ENCODE measurements at places on chromosomes 2 and 18.
A peak's percentile ranks its signal among the peaks of the same experiment; 100 is the strongest.

DNA sequence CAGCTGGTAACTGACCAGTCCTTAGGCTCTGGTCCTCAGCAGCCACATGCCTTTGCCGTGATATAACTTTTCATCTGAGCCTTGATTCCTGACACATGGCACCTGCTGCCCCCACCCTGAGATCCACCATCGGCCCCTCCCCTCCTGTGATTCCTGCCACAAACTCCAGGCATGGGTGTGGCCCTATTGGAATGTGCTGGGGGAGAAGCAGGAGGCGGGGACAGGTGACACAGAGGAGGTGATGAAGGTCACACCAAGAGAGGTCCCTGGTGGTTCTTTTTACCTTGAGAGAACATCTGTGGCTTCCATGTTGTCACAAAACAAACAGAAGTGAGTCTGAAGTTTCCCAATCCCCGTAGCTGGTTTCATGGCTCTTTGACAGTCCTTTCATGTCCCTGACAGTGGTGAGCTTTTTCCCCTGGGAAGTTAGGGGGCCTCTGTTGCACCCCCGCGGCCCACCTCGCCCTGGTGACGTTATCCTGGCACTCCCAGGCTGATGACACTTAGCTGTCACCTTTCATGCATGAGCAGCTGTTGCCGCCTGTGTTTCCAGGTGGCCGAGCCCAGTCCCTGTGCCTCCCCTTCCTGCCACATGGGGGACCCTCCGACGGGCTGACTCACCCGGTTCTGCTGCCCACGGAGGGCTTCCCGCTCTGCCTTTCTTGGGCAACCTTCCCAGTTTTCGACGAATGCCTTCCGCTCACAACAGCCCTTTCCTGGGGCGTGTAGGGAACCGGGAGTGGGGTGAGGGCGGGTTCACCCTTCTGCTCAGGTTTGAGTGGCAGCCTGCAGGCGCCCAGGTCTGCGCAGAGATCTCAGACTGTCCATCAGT, 66.3 kb upstream of the GLI2 start:
- peak; percentile 85 for DNase-seq

GRCh38 chr18:75107931-75108276, 101.0 kb downstream of the PTGR3 start:
- DNase-seq: no peak

DNA sequence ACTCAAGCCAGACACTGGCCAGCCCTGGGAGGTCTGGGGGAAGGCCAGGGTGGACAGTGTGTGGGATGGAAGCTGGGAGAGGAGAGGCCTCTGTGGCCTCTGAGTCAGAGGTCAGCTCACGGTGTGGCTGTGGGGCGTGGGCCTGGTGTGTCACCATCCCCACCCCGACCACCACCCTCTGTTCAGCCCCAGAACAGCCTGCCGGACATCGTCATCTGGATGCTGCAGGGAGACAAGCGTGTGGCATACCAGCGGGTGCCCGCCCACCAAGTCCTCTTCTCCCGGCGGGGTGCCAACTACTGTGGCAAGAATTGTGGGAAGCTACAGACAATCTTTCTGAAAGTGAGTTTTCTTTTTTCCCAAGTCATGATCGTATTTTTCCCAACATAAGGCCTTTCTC, 110.5 kb downstream of the DYSF start:
- no peak for DNase-seq

DNA sequence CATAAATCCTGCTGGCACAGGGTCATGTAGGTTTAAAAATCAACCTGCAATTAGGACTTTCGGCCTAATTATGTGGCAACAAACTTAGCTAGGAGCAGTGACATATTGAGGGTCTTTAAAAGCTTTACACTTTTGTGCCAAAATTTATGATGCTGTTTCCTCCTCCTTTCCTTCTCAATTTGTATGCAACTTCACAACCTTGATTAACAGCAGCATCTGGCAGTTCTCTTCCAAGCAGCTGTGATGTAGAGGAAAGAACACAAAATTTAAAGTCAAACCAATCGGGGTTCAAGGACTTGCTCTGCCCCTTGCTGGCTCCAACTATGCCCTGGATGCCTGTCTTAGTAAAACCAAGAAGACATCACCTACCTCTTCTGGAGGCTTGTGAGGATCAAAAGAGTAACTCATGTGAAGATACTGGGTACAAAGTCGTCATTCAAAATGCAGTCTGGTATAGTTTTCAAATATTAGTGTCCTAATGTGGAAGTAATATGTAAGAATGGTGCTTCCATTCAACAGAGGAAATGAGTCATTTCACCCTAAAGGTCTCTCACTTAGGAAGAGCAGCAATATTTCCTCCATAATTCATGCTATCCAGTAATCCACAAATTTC, 94.7 kb downstream of the ANKRD44 start:
- DNase-seq: peak; percentile 30

DNA sequence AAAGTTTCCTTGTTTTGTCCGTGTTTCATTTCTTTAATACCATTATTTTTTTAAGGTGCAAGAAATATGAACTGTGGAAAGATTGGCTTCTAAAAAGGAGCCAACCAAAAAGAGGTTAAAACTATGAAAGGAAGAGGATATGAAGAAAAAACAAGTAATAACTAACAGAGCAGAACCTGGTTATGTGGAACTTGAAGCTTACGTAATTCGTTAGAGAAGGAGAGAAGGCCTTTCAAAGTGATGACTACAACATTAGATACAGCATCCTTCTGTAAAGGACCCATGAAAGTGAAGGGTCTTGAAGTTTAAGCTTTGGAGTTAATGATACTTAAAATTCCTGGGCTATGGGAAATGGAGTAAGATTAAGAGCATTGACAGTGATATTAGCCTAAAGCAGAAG, 84.5 kb downstream of the ANKRD12 start:
- DNase-seq: no peak

DNA sequence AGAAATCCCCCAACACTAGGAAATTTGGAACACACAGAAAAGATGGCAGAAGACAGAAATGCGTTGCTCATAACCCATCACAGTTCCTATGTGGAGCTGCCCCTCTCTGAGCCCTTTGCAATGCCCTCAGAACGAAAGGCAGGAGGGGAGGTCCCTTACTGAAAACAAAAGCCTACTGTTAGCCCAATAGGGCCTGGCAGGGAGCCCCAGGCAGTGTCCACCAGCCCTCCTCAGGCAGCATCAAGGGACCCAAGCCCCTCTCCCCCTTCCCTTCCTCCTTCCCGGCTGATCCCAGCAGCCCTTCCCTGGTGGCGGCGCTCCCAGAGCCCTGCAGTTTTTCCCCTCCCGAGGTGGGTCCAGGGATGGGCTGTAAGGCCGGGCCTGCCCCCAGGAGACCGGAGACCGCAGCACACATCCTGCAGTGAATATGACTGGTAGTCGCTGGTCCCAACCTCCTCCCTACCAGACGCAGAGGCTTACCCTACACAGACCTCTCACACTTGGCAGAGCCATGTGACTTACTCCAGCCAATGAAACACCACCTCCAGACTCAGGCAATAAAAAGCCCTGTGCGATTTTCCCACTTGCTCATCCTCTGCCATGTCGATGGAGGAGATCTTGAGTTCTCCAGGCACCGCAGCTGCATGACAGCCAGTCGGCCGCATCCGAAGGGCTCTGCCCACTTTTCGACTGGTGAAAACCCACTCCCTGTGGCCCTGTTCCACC, 19.4 kb upstream of the DUSP2 start:
- peak; percentile 25 for DNase-seq

- DNase-seq: peak; percentile 70
These were observed 1064.1 kb upstream of the CNTNAP5 start for GRCh38 chr2:122960759-122961641.

DNA sequence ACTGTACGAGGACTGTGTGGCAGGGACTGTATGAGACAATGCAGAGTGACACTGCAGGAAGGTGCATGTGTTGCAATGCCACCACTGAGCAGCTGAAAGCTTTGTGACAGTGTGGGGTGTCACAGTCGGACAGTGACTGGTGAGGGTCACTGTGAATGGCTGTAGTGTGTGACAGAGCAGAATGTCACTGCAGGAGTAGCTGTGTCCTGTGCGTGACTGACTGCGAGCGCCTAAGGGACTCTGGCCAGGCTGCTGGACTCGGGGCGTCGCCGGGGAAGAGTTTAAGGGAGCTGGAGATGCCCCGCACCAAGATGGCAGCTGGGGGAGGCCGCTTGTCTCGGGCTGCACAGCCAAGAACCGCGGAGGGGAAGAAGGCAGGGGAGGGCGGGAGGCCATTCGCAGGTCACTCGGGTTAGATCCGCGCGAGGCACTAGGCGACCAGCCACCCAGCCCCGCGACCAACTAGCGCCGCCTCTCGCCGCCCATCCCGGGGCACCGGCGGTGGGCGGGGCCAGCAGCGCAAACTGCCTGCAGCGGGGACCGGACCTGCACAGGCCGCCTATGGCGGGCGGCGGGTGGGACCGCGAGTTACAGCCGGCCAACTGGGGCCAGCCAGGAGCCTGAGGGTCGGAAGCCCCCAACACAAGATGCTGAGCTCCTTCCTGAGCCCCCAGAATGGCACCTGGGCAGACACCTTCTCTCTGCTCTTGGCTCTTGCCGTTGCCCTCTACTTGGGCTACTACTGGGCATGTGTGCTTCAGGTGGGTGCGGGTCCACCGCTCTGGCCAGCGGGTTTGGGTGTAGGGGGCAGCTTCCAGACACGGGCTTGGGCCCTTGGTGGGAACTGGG, at the start of gene ABHD1:
Gene ABHD1 (plus strand): TSS at position 514 of the 849 bp plus-strand sequence. CDS start 134 bp downstream, at position 648.
- peak; percentile 7 for DNase-seq

DNA sequence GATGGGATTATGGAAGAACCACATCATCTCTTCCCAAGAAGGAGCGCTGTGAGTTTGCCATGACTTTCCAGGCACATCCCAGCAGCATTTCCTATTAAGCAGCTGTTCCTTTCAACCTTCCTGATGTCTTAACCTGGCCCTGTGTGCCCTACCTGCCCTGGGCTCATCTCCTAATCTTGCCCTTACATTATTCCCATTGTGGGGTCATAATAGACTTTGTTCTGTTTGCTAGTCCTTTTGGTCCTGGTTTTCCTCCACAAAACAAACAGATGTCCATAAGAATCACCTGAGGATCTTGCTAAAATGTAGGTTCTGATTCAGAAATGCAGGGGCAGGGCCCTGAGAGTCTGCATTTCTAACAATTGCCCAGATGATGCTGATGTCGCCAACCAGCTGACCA, 38.6 kb upstream of the TANK start:
- DNase-seq: no peak

DNA sequence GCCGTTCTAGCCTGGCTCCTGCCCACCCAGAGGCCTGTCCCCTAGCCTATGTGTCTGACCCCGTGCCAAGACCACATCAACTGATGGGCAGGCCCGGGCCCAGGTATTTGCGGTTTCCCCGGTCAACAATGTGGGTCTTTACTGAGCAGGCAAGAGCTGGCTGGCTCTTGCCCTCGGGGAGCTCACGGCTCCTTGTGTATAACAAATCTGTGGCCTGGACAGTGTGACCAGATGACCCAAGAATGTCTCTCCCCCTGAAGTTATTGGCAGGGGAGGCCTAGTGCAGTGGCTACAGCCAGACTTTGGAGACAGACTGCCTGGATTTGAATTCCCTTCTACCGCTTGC, 179.6 kb downstream of the KLHL29 start:
- no peak for DNase-seq

DNA sequence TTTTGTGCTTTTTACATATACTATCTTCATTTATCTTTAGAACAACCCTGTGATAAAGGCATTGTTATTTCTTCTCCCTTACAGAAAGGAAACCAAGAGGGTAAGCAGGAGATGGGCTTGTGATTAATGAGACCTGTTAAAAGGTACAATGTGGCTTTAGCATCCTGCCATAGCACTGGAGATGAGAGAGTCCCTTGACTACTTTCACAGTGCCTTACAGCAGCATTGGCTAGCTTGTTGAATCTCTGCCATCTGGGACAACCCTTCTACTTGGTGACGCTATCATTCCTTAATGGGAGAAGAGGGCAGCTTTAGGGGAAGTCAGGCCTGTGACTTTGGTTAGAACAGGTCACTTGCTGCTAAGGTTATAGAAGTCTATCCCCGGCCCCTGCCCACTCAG, 68.1 kb upstream of the LYPD6B start:
- no peak for DNase-seq

GRCh38 chr2:126659562-126660467, 3.9 kb downstream of the GYPC start:
- DNase-seq: no peak

DNA sequence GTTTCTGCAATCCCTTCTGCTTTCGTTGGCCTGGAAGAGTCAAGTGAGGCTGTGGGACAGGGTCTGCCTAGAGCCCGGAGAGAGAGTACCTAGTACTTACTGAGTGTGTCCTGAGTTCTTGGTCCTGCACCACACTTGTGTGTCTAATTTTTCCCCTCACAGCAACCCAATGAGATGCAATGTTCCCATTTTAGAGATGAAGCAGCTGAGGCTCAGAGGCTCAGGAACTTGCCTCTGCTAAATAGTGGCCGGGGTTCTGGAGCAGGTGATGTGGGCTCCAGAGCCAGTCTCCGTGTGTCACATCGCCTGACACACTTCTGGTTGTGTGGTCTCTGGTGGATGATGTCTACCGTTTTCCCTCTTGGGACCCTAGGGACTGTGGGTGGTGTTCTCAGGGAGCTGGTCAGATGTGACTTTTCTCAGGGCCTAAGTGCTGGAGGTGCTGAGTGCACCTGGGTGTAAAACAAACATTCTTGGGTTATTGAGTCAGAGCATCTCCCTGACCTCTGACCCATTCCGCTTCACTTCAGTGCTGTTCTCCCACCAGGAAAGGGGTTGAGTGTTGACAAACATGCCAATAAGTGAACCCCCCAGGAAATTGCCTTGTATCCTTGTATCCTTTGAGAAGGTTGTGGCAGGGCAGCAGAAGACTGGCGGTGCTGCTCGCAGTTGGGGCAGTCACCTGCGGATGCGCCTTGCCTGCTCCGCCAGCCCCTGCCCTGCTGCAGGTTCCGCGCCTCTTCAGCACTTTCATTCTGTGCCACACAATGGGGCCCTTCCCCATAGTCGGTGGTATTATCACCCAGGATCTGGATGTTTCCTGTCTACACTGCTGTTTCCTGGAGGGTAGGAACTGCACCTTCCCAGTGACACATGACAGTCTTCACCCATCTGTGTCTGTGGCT, 32.1 kb downstream of the HK2 start:
- no peak for DNase-seq

DNA sequence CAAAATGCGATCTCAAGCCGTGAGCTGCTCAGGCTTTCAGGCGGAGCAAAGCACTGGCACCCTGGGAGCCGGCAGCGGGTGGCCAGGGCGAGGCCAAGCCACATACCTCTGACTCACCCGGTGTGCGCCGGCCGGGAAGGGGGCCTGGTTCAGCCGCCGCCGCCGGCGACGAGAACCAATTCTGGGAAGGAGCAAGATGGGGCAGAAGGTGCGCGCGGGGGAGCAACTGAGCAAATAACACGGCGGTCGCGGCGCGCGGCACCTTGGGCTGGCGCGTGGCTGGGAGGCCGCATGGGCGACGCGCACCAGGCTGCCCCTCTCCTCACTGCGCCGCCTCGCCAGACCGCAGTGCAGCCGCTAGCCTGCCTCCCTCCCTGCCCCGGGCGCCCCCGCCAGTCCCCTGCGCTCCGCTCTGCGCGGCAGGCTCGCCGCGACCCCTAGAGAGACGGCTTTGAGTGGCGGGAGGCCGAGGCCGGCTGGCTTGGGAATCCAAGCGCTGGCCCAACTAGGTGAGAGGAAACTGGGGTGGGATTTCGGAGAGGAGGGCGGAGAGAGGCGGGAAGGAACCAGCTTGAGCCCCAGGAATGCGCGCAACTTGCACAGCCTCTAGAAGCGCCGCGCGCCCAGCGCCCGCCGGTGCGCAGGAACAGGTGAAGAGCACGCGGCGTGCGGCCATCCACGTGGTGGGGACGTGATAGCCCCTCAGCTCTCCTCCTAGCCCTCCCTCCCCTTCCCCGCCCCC, 3.2 kb downstream of the NRP2 start:
- DNase-seq: peak; percentile 73

GRCh38 chr2:45458909-45459563, 152.0 kb downstream of the SRBD1 start:
- DNase-seq: peak; percentile 68
